ENCODE measurements at places on chromosomes 2 and 18.

DNA sequence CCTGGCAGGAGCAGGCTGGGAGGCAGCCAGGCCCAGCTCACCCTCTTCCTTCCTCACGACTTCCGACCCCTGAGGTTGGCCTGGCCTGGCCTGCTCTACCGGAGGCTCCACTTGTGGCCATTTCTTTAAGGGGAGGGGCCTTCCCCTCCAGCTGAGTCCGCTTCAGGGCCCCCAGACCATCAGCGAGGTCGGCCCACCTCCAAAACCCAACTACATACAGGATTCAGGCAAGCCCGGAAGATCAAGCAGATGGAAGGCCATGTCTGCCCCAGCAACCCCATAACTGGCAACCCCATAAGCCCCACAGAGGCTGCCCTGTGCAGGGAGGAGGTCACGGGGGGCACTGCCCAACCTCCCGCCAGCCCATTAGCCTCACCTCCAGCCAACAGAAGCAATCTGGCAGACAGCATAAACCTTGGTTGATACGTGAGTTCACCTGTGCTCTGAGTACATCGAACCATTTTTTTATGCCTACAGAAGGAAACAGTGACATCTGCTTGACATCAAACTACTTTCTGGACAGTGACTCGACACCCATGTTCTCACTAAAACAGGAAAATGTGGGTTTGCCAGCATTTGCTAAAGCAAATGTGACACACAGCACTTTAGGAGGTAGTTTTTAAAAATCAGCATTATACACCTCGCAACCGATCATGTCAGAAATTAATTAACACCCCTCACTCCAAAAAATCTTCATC is 98.9 kb downstream of the EIPR1 start:
- DNase-seq, result no peak

DNA sequence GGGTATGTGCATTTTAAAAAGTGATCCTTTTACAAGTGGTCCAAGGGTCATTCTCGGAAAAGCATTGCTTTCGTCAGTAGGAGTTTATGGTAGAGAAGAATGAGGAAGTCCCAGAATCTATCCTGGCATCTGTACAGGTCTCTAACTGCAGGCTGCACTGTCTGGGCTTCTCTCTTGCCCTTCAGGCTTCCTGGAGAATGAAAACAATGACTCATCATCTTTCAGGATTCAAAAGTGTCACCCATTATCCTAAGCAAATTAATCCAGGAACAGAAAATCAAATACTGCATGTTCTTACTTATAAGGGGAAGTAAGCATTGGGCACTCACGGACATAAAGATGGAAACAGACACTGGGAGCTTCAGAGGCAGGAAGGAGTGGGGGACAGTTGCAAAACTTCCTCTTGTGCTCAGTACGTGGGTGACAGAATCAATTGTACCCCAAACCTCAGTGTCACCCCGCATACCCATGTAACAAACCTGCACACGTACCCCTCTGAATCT is 60.2 kb upstream of the TXNDC2 start:
- no peak for DNase-seq

GRCh38 chr2:31012406-31012805 is 125.8 kb downstream of the GALNT14 start:
- no peak for DNase-seq

DNA sequence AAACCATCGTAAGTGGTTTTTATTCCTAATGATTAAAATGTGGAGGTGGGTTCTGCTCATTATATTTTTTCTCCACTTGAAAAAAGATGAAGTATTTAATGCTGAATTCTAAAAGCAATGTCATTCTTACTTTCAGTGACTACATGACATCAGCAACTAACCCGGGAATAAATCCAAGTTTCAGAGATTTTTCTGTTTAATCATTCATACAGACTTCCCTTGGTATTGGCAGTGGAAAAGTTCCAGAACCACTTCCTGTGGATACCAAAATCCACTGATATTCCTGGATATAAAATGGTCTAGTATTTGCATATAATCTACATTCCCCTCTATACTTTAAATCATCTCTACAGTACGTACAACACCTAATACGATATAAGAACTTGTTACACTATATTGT is 128.6 kb downstream of the ZNF532 start:
- no peak for DNase-seq

- DNase-seq, result no peak
Observed at GRCh38 chr18:78796693-78797455, 182.7 kb upstream of the SALL3 start.

DNA sequence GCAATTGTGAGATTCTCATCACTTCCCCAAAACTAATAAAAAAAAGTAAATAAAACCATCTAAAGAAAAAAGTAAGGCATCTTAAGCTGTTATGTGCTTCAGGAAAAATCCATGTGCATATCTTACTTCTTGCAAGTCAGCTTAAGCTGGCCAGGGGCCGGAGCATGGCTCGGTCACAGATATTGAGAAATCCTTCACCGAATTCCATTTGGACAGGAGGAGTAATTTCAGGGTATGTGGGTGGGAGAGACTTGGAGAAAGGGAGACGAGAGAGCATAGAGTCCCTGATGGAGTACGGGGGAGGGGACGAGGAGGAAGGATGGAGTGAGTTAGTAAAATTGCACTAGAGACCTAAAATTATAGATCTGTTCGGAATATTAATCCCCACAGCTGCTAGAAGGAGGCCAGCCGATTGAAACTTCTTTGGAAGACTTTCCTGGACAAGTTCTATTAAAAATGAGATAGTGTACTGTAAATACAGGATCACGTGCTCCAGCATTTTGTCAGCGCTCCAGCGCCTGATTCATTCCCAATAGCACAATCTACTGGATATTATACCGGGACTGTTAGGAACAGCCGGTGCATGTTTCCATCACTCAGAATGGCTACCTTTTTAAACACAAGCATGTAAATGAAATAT is 438.5 kb downstream of the ZNF516 start:
- no peak for DNase-seq

GRCh38 chr2:207875473-207876212 is 105.9 kb upstream of the FZD5 start:
- no peak for DNase-seq
